ENCODE measurements at places on chromosomes 5 and 9.

DNA sequence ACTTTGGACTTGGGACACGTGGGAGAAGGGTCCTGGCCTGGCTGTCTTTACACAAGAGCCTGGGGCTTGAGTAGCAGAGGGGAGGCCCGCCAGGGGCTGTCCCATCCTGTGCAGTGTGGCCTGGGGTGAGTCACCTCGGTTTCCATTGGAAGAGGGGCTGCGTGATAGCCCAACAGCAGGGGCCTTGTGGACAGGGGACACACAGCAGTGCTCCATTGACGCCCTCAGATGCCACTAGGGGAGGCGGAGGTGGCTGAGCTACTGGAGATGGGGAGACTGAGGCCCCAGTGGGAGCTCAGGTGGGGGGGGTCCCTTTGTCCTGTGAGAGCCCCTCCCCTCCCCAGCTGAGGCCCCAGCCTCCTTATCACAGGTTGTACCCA, 50.0 kb upstream of the RNU6ATAC start:
- no peak for DNase-seq

DNA sequence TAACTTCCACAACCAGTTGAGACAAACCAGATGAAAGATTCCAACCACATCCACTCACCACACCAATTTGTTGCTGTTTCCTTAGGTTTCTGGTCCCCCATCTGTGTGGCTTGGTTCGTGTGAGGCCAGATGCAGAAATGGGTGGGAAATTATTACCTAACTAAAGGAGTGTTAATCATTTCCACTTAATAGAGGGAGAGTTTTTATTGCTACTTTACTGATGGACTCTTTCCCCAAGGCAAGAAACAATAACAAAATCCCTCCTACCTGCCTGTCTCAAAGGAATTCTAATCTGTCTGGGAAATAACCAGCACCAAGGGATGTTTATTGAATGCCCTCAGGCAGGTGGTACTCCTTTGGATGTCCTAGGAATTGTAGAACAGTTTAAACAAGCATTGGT, 76.3 kb downstream of the TMEM167A start:
- DNase-seq: no peak

DNA sequence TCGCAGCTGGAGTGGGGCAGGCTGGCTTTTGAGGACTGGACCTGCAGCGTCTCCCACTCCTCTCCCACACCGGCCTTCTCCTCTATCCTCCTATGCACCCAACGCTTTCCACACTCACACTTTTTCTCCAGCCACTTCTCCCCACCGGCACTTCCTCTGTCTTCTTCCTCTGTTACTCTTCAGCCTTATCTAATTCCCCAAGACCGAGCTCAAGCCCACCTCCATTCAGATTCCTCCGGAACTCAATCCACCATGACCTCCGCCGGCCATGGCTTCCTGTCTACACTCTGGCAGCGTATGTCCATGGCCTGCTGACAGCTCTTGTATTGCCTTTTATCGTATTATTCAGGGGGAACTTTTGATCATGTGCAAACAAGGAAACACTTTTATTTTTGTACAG, 545 bp upstream of the OR2V1 start:
- no peak for DNase-seq

DNA sequence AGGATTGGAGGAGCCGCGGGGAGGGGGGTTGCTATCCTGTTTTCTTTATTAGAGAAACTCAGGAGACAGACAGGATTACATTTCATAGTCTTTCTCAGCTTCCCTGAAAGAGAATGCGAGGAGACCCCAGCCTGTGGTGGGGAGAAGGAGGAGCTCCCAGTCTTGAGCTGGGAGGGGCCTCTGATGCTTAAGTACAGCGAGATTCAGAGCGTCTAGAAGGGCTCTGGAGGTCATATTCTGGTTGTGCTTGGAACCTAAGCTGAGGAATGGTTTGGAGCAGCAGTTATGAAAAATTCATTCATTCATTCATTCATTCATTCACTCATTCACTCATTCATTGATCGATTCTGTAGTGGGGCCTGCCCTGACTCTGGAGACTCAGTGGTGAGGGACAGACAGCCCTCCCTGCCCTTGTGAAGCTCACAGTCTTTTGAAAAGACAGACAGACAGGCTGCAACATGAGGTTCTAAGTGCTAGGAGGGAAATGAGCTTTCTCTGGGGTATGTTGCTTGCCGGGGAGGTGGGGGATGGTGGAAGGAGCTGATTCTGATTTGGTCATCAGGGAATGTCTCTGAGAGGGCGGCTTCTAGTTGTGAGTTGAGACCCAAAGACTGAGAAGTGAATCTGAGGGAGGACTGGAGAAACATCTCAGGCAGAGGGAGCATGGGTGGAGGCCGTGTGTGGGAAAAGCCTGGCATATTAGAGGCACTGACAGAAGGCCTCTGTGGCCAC, 2.5 kb upstream of the SPRY4 start:
- no peak for DNase-seq

DNA sequence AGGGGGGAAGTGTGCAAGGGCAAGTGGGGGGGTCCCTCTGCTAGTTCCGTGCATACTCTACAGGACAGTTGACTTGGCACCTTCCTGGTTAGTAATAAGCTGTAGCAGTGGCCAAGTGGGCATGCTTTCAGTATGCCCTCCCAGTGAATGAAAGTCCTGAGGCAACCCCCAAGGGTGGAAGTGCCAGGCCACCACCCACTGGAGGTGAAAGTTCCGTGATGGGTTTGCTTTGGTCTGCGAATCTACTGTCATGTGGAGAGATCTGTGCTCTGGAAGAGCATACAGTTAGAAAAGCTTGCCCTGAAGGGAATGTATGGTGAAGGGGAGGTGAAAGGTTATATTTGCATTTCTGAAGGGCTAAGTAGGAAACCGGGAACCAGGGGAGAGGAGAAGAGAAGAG, 10.3 kb downstream of the FXN start:
- DNase-seq: no peak

DNA sequence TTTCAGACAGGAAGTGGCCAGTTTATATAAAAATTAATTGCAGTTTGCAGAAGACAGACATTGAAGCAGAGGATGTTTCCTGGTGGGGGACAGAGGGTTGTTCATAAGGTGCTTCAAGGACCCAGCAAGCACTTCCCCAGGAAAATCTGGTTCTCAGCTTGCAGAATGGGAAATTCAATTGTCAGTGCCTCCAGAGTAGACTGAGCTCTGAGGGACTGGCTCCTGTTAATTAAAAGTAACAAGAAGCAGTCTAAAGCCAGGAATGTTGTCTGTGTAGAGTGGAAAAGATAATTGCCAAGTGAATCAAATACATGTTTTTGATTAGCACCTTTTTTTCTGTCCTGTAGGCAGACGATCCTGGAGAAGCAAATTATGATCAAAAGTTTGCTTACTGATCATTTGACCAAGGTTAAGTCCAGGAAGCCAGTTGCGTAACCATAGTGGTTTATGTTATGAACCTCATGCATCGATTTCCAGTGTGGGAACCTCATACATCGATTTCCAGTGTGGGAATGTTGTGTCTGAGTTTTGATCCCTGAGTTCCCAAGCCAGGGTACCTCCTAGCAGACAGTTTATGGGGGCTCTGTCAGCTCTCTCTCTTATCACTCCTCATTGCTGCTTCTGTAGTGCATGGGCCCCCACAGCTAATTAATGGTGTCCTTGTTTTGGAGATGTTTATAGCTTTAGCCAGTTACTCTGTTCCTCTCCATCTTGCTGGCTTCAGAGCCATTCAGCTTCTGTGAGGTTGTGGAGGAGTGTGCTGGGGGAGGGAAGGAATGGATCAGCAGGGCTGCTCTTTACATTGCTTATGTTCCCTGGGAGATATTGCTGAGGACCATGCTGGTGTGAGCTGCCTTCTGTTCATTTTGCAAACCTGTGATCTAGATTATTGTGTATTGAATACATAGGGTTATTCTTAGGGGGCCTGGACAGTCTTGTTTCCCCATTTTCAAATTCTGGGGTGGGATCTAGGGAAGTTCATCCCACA, 17.1 kb downstream of the MSANTD3 start:
- no peak for DNase-seq

GRCh38 chr5:114207615-114208014, 154.3 kb upstream of the KCNN2 start:
- no peak for DNase-seq

- DNase-seq: no peak
These were observed 274.0 kb upstream of the CDH9 start for GRCh38 chr5:27312291-27312893.

GRCh38 chr9:96236854-96237550, 65.0 kb downstream of the HSD17B3 start:
- DNase-seq: no peak

DNA sequence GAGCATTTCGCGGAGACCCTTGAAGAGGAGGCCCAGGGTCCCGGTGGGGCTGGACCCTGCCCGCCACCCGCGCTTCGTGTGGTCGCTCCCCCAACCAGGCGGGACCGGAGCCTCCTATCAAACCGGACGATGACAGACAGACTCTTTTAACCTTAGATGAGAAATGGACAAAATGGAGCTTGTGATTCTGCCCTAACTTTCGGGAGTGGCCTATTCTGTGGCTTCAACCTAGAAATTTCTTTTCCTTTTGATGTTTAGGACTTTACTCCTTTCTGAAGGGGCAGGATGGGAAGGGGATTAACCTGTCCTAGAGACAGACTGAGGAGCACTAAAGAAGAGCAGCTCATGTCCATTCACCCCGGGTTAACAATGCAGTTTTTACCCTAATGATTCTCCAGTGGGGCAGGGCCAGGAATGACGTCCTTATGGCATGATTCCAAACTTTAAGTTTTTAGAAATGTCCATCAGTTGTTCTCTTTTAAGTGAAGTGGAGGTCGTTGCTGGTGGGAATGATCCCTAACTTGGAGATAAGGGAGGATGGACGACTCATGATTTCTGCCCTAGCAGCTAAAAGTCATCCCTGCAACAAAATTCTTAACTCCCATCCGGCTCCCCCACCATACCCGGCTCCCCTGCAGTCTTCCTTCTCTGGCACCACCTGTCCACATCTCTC, 1.0 kb downstream of the NIPSNAP3A start:
- DNase-seq: no peak

- DNase-seq: no peak
These were observed 6.2 kb downstream of the PCSK1 start for GRCh38 chr5:96426831-96427230.

DNA sequence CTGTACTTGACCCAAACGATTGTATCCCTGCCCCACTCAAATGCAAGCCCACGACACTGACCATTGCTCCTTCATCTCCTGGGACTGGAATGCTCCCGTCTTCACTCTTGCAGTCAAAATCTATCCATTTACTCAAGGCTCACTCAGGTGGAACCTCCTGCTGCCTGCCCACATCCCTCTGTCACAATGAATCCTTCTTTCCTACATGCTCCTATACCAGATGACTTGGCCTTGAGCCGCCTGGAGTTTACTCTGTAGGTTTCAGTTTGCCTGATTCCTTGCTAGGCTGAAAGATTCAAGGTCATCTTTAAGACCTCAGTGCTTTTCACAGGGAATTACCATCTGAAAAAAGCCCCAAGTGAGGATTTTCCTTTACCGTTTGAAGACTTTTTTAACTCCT, 264.1 kb downstream of the GLIS3 start:
- no peak for DNase-seq

DNA sequence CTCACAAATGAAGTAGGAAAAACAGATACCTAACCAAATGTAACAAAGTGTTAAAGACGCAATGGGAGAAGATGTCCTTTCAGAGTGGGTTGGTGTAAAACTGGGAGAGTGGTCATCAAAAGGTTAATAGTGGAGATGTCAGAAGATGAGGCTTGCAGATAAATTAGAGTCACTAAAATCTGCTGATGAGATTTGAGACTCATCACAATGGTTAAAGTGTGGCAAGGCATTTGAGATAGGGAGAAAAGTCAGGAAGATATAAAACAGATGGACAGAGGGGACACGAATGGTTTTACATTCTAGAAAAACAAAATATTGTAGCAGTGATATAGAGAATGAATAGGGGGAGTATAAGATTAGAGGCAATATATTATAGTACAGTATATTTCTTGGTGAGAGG, 406.0 kb upstream of the SEMA6A start:
- DNase-seq: no peak

GRCh38 chr9:134571326-134571931, 70.2 kb upstream of the COL5A1 start:
- DNase-seq: no peak

DNA sequence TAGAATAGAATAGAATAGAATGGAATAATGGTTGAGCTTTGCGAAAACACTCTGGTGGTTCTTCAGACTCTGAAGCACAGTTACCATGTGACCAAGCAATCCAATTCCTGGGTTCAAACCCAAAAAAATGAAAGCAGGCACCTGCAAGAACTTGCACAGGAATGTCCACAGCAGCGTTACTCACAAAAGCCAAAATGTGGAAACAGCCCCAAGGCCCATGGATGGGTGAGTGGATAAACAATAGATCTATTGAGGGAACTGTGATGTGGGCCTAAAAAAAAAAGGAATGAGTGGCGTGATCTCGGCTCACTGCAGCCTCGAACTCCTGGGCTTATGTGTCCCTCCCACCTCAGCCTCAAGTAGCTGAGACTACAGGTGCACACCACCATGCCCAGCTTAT, 21.4 kb upstream of the TMEM250 start:
- DNase-seq: no peak

- DNase-seq: no peak
These were observed 68.8 kb upstream of the ABL1 start for GRCh38 chr9:130766021-130766926.

DNA sequence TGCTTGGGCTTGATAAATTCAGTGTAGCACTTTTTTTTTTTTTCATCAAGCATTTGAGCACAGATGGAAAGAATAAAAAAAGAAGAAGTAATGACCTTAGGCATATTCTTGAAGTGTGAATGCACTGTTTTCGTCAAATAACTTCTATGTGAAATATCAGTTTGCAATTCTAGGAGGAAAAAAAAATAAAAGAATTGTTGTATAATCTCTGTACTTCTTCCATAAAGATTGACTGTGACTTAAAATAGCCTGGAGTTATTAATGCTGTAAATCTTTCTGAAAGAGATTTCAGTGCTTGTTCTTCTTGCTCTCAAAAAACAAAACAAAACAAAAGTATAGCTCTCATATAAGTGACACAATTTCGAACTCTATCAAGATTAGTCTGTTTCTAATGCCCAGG, 536.9 kb upstream of the ZNF608 start:
- DNase-seq: no peak

DNA sequence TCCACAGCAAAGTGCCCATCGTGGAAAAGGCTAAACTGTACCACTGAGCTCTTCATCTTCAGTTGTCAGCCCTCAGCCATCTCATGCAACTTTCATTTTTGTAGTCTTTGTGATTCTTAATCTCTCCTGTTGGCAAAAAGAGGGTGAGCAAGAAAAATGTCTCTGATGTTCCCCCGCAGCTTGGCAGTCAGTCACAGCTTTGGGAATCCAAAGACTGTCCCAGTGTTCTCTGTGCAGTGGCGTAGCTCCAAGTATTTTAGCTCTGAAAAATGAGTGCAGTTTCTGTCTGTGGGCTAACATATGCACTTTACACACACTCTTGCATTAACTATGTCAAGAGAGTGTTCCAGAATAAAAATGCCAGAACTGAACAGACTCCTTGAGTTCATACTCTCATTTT, 372.2 kb downstream of the TMEM232 start:
- DNase-seq: no peak

GRCh38 chr5:104498281-104498680, 935.7 kb upstream of the NUDT12 start:
- no peak for DNase-seq

GRCh38 chr9:80127920-80128319, 556.2 kb downstream of the TLE4 start:
- no peak for DNase-seq
